ENCODE measurements at places on chromosomes 2 and 18.

- DNase-seq, result no peak
Measured at GRCh38 chr2:234363011-234363487, 133.8 kb downstream of the ARL4C start.

DNA sequence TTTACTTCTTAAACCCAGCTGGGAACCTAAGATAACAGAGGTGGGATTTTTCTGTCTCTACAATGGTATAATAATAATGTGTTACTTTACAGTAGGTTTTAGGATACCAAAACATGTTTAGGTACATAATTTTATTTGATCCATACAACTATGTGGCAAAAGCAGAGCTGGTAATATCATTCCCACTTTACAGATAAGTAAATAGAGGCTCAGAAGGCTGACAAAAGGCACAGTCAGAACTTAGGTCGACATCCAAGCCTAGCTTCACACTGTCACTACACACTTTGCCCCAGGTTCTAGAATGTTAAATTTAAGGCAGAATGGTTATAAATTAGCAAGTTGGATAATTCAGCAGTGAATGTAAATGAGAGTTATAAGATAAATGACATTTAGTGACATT lies 189.6 kb upstream of the PARD3B start:
- DNase-seq, result no peak

- no peak for DNase-seq
Measured at GRCh38 chr2:219769090-219769910, 141.9 kb downstream of the SLC4A3 start.

- no peak for DNase-seq
Measured at GRCh38 chr2:158753641-158754611, 41.2 kb upstream of the DAPL1 start.

DNA sequence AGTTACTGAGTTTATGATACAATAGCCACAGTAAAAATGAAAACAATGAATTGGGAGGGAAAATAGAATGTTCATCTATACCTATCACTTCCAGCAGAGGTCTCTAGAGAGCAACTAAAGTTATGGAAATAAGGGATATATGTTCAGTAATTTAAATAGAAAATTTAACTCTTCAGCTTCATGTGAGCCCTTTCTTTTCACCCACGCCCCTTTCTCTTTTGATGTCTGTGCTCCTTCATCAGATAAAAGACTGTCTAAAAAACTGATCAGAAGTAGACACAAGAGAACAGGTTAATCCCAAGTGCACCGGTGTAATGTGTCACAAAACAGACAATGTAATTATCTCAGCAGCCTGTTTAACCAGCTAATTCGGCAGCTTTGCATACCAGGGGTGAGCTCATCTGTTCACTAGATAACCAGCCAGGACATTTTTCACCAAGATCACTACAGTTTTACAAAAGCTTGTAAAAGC lies 238.5 kb upstream of the ERBB4 start:
- DNase-seq, result no peak

DNA sequence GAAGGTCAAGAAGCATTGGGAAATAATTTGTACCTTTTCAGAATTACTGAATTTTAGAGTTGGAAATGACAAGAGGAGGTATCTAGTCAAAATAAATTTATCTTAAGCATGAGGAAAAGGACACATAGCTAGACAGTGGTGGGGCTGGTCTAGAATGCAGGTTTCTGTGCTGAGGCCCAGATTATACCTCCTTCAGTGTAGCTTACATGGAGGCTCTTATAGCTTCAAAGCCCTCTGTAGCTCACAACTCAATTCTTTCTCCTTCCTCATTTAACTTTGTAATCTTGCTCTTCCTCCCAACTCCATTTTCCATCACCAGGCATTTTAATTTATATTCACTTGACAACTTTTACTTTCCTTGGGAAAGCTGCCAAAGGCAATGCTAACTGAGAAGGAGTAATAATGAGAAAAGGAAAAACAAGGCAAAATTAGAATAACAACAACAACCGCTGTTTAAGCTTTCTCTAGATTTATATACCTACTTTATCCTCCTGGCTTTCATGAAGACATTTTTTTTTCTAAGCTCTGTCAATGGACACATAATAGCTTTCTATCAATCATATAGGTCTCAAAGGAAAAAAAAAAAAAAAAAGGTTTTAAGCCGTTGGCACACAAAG lies 58.5 kb downstream of the CLHC1 start:
- DNase-seq, result no peak

DNA sequence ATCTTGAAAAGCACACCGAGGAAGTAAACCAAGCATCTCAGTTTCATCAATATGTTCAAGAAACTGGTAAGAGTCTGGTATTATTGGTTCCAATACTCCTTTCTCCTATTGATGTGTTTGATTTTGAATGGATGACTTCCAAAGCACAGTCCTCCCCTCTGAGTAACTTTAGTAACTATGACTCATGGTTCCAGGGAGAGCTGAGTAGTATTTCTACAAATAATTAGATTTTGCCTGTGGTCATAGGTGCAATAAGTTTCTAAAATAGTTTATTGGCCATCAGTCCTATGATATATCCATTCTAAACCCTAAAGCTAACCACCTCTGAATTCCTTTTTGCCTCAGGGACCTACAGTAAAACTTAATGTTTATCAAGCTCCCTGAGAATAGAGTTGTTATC lies 352.4 kb downstream of the XIRP2 start:
- DNase-seq, result no peak

Measured in suprapubic skin (tissue), 4 donors.